ENCODE measurements at places on chromosomes 13 and 19.

DNA sequence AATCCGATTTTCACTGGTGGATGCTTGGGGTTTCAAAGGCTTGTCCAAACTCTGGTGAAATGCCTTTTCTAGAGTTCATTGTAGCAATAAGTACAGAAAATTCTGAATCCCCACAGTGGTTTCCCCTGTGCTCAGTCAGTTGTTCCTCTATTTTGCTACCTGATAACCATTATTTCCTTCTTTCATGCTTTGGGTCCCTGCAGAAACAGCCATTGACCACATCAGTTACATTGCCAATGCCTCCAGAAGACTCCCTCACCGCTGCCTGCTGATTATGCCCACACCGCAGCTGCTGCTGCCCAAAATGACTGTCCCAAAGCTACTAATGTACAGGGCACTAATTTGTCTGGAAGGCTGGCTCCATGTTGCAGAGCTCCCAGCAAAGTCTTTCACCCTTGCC lies 517.3 kb downstream of the KLF12 start:
- no peak for DNase-seq

DNA sequence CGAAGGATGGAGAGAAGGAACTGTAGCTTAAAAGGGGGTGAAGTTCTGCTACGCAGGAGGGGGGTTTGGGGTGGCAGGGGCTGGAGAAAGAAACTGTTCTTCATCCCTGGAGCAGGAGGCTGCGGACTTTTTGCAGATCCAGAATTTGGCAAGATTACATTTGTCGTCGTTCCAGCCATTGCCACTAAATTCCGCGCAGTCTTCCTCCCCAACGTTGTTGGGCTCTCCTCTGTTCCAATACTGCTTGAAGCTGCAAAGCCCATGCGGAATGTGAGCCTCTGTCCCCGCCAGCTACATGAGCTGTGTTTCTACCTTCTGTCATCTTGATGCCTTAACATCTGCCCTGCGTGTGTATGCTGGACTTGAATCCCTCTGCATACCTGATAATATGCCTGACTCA lies 4.3 kb downstream of the CD209 start:
- DNase-seq, result no peak

GRCh38 chr19:48719263-48720171 lies at the start of gene MAMSTR:
Gene MAMSTR, minus strand, starts transcription at chr19:48719725. Its CDS starts 694 bp downstream, at chr19:48719031.
- no peak for DNase-seq

DNA sequence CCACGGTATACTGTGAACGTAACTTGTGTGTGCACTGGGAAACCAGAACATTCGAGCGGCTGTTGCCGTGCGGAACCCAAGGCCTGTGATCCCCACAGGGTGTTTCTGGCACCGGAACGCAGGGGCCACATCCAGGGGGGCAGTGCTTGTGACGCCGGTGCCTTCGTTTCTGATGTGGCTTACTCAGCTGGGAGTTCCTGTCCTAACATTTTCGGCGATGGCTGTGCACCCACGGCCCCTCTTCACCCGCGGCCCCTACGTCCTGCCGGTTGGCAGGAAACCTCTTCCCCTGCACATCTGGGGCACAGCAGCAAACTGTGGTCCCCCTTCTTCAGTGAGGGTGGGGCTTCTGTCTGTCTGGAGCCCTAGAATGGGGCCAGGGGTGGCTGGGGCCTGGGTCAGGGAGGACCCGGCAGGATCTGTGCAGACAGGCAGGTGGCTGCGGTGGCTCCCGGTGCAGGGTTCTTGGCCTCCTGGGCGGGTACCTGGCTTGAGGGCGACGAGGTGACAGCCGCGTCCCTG lies 26.2 kb downstream of the CSNK1G2 start:
- DNase-seq, result no peak

- no peak for DNase-seq
Observed at GRCh38 chr13:83423861-83424260, 458.4 kb downstream of the SLITRK1 start.

- DNase-seq, result no peak
Observed at GRCh38 chr19:704447-704741, 4.3 kb upstream of the PALM start.

DNA sequence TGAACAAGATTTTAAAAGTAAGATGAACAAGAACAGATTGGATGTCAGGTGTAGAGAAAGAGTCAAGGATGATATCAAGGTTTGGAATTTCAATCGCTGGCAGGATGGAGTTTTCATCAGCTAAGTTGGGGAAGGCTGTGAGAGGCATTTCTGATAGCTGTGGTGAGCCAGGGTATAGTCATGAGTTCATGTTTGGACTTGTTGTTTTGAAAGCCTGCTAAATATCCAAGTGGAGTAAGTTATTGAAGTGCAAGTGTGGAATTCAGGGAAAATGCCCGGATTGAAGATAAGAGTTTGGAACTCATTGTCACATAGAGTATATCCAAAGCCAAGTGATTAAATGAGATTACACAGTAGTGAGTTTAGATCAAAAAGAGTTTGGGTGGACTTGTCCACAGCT lies 11.0 kb upstream of the EPSTI1 start:
- no peak for DNase-seq
